GDM1 (cell line): ENCODE measurements at places on chromosomes 6 and 20.

DNA sequence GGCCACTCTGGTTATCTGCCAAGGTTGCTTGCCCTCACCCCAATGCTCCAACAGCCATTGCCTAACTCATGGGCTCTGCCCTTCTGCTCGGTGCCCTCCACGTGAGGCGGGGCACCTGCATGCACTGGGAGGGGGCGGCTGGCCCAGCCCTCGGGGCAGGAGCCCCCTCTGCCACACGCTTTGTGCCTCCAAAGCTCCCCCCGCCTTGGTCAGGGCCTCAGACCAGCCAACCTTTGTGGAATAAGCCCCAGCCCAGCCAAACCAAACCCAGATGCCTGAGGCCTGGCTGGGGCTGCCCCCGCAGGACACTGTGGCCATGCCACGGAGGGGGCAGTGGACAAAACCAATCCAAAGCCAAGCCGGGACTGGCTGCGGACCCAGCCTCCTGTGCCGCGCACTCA is 21.4 kb downstream of the SDCBP2 start:
- no peak for DNase-seq

GRCh38 chr6:108732091-108732870 is 115.9 kb upstream of the ARMC2 start:
- DNase-seq: no peak

GRCh38 chr6:62392291-62392690 is 106.3 kb upstream of the KHDRBS2 start:
- no peak for DNase-seq

DNA sequence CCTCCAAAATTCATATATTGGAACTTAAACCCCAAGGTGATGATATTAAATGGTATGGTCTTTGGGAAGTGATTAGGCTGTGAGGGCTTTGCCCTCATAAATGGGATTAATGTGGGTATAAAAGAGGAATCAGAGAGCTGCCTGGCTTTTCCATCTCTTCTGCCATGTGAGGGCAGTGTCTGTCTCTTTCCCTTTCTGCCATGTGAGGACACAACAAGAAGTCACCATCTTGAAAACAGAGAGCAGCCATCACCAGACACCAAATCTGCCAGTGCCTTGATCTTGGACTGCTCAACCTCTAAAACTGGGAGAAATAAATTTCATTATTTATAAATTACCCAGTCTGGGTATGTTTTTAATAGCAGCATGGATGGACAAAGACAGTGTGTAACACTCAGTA is 263.0 kb downstream of the PAX1 start:
- DNase-seq: no peak

DNA sequence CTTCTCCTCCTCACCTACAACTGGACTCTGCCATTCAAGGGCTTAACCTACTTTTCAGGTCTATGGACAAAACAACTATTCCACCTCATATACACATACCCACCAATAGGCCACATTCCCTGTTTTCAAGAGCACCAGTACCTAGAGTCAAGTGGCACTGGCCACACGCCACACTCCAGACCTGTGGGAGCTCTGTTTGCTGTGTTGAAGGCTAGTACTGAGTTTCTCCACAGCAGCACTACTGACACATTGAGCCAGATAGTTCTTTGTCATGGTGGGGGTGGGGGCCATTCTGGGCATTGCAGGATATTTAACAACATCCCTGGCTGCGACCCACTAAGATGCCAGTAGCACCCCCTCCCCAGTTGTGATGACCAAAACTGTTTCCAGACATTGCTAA is 84.1 kb downstream of the RALGAPA2 start:
- no peak for DNase-seq

- DNase-seq: no peak
Measured at GRCh38 chr6:28725890-28726348, 197.9 kb downstream of the TRIM27 start.

DNA sequence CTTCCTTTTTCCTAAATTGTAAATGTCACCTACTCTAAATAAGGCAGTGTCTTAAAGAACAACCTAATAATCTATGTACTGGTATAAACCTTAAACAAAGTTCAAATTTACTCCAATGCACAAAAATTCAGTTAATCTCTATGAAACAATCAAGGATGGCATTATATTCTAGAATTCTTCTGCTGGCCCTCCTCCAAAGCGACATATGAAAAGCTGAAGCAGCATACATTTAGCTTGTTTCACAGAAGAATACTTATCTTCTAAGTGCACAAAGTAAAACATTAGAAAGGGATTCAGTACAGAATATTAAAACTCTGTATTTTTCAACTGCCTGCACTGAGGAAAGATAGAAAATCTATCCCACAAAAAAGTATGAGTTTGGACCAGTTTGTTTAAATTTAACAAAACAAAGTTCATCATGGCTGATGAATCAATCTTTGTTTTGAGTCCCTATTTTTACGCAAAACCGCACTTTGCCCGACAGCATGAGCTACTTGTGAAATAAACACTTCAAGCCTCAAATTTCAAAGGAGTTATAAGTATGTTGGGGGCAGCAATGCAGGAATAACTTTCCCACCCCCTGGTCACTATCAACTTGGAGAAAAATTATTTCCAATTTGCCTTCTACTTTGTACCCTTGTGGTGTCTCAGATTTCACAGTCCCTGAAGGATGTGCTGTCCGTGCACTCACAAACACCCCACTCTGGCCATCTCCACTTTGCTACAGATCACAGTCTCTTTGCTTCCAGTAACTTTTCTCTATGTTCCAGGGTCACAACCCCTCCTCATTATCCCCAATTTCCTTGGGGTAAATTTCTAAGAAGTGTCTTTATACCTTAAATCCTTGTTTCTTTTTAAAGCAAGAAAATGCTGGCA is 238.2 kb downstream of the PRKN start:
- DNase-seq: no peak

GRCh38 chr6:154487367-154488247 is 22.9 kb downstream of the CNKSR3 start:
- no peak for DNase-seq

DNA sequence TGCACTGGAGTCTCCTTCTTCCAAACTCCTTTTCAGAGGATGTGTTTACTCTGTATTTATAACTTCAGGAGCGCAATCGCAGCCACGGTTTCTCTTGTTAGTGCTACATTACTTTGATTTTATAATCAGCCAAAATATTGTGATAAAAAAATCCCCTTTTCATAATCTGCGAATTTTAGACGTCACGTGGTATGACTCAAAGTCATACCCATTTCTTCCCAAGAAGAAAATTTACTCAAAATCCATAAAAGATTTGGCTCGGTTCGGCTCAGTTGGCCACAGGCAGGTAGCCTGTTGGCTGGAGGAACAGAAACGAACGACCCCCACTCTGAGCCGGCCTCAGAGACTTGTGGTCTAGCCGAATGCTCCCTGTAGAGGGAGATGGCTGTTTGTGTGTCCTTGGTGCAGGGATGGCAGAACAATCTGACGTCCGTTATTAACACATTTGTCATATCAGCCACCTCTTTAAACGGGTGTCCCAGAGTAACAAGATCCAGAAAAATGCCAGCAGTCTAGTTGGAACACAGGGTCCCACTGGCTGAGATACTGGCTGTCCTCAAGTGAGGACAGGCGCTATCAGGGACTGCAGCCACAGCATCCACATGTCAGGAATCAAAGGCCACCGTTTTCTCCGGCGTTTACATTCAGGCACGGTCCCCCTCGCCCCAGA is 247.6 kb downstream of the DLL1 start:
- no peak for DNase-seq

- no peak for DNase-seq
Measured at GRCh38 chr6:66897576-66897975, 1190.5 kb upstream of the EYS start.

DNA sequence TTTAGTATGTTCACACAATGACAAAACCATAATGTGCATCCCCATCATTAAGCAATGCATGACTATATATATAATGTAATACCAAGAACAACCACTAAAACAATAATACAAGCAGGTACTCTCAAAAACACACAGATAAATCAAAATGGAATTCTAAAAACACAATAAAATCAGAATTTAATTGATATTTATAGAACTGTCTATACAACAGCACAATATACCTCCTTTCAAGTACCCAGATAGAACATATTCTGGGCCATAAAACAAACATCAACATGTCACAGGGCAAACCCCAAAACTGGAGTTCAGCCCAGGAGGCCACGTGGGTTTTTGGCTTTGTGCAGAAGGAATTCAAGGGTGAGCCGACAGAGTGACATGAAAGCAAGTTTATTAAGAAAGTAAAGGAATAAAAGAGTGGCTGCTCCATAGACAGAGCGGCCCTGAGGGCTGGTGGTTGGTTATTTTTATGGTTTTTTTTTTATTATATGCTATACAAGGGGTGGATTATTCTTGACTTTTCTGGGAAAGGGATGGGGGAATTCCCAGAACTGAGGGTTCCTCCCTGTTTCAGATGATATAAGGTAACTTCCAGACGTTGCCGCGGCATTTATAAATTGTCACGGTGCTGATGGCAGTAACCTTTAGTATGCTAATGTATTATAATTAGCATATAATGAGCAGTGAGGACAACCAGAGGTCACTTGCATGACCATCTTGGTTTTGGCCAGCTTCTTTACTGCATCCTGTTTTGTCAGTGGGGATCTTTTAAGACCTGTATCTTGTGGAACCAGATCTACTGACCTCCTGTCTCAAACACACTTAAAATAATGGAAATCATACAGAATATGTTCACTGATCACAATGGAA is 5.6 kb downstream of the RAB23 start:
- DNase-seq: no peak

GRCh38 chr20:18057101-18057993 is at the start of gene OVOL2:
TSS of gene OVOL2 (minus strand) at chr20:18057916. CDS start at chr20:18057634, 282 bp downstream.
- no peak for DNase-seq

DNA sequence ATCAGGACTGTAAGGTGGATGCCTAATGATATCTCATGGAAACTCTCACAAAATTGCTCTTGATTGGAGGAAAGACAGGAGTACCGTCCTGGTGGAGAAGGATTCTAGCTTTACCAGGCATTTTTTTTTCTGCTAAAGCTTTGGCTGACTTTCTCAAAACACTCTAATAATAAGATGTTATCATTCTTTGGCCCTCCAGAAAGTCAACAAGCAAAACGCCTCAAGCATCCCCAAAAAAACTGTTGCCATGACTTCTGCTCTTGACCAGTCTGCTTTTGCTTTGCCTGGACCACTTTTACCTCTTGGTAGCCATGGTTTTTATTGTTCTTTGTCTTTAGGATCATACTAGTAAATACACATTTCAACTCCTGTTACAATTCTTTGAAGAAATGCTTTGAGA is 55.5 kb upstream of the RUNX2 start:
- DNase-seq: no peak

DNA sequence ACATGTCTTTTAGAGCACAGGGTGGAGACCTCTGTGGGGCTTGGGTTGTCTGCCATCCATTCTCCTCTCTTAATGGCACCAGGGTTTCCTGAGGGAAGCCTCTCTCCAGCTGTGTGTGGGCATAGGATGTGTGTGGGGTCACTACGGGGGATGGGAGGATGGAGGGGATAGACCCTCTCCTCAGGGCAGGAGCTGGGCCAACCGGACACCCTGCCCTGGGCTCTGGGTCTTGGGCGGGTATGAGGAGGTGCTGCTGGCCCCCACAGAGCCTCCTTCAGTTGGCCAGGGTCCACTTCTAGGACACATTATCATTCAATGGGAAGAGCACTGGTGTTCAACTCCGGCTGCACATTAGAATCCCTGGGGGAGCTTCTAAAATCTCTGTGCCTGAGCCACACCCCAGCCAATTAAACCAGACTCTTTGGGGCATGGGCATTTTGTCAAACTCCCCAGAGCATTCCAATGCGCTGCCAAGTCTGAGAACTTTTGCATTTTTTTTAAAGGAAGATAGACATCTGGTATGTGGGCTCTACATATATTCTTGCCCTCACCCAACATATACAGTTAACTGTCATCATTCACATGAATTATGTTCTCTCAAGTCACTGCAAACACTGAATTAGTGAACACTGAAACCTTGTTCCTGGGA is 38.5 kb downstream of the TRAM2 start:
- DNase-seq: no peak

- no peak for DNase-seq
Measured at GRCh38 chr20:24662752-24663365, 193.4 kb downstream of the SYNDIG1 start.

- no peak for DNase-seq
Measured at GRCh38 chr6:134550604-134551003, 232.7 kb upstream of the SGK1 start.

DNA sequence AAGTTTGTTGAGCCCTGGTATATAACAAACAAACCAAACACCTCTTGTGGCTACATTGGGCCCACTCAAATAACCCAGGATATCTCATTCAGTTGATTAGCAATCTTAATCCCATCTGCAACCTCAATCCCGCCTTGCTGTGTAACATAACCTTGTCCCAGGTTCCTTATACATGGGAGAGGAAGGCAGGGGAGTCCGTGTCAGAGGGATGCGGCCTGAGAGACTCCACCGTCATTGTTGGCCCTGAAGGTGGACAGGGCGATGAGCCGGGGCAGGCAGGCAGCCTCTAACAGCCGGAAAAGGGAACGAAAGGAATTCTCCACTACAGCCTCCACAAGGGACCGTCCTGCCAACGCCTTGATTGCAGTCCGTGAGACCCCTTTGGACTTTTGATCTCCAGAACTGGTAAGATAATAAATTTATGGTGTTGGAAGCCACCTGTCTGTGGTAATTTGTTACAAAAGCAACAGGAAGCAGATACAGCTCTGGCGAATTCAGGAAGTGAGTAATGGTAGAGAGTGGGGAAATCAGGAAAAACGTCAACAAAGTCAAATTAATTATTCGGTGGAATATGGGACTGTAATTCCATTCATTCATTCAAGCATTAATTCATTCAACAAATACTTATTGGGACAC is 124.5 kb upstream of the SALL4 start:
- DNase-seq: no peak

GRCh38 chr6:134657751-134658527 is 292.0 kb downstream of the ALDH8A1 start:
- no peak for DNase-seq

DNA sequence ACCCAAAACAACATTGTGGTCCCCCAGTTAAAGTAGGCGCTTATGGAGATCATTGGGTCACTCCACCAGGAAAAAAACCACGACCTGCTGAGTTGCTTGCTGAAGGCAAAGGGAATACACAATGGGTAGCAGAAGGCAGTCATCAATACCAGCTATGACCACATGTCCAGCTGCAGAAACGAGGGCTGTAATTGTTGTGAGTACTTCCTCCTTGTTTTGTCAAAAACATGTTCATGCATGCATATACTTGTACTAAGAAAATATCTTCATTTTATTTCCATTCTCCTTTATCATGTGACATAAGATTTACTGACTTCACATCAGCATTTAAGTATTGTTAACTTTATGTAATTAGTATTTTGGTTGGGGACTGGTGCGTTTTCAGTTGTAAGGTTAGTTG is 16.9 kb downstream of the SERINC1 start:
- DNase-seq: no peak

GRCh38 chr6:81962198-81962597 is 209.7 kb upstream of the TENT5A start:
- DNase-seq: no peak

DNA sequence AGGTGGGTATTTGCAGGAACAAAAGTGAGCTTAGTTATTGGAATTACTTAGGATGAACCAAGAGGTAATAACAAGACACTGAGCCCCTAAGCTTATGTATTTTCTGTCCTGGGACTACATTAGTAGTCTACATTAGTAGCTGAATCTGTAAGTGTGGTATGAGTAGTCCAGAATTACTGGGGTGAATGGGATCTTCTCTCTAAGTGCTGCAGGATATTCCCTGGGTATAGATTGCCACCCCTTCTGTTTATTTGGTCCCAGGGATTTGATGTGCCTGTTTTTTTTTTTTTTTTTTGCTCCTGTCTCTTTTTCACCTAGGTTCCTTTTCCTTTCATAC is 5.9 kb downstream of the CD2AP start:
- DNase-seq: no peak
